ENCODE measurements at places on chromosomes 2 and 18.
A peak's percentile ranks its signal among the peaks of the same experiment; 100 is the strongest.

GRCh38 chr2:60168247-60168646 lies 385.2 kb downstream of the BCL11A start:
- no peak for DNase-seq

DNA sequence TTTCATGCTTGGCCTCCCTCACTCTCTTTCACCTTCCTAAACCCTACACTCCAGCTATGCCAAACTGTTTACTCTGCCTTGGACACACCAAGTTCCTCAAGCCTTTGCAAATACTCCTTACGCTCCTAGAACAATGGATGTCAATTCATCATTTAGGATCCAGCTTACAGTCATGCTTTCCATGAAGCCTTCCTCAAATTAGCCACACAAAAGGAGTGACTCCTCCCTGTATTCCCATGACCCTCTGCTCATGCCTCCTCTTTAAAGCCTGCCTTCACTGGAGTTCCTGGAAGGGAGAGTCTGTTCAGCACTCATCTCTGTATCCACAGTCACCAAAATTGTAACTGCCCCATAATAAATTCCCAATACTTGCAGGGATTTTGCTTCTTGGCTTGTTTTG lies 721 bp upstream of the EHD3 start:
- DNase-seq, result peak; percentile 20

DNA sequence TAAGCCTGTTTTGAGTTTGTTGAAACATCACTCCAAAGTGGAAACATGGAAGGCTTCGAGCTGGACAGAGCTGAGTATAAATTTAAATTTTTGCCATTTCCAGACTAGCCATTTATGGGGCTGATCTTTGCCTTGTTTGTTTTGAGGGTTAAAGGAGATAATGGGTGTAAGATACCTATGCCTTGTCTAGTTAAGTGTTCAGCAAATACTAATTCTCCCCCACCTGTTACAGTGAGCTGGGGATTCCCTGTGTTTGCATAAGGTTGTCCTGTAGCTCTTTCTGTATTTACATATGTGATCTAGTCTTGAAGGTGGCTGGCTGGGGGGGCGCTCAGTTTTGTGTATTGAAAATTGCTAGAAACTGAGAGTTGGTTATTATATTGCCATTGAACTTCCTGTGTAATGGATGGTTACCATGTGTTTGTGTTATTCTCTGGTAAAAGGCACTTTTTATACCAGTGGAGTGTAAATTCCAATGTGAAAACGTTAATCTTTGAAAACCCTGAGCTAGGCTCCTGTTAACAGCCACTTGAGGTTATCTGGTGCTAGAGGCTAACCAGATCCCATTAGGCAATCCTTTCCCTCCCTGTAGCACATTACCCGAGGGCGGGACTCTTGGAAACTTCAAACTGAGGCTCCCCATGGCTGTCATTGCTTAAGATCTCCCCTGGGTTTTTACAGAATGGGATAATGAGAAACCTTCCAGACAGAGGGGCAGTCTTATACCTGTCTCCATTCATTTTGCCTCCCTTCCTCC lies 26.7 kb downstream of the TANC1 start:
- DNase-seq, result peak; percentile 18

GRCh38 chr18:43040281-43040680 lies 75.2 kb downstream of the RIT2 start:
- no peak for DNase-seq

DNA sequence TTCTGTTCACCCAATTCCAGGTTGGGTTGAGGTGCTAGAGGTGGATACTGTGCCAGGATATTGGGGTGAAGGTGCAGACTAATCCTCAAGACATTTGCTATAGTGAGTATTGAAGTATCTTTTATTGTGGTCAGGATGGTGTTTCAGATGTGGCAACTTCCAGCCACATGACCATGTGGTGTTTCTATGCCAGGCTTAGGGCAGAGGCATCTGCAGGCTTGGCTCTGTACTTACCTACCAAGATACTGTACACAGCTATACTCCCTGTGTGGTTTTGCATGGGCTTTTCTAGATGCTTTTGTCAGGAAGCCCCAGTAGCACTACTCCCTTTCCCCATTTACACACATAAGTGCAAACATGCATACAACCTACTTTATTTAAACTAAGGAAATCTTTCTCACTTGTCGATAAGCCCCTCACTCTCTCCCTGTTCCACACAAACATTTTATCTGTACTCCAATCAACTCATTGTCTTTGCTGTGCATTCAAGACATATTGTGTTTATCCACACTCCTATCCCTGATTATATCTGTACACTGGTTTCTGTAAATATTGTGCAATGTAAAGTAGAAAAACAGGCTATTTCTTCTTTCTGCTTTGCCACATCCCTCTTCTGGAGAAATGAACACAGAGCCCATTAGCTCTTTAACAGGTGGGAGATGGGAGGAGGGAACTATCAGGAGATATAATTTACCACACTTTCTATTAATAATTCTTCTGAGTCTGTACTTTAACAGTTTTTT lies 12.3 kb downstream of the ARL6IP6 start:
- DNase-seq, result peak; percentile 30

- no peak for DNase-seq
Observed at GRCh38 chr2:27306136-27306535, 2.1 kb downstream of the UCN start.

GRCh38 chr18:63105636-63106316 lies 213.8 kb downstream of the BCL2 start:
- DNase-seq, result no peak

DNA sequence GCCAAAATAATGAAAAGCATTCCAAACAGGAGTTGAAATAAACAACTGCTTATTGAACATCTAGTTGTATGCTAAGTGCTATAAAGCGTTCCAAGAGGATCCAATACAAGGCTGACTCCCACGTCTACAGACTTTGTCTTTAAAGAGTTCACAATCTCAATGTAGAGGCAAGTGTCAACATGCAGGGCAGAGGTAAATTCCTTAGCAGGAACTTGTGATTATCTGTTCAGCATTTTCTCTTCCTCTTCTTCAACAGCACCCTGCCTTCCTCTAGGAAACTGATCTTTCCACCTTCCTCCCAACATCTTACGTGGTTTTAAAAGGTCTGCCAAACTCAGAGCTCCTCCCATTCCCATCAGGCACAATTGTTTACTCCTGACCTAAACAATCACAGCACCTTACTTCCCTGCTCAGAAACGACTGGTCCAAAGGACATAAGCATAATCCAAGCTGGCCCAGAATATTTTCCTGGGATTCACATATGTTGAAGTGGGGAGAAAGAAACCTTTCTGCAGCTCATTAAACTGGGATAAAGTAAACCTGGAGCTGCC lies 83.9 kb downstream of the ITSN2 start:
- DNase-seq, result no peak

DNA sequence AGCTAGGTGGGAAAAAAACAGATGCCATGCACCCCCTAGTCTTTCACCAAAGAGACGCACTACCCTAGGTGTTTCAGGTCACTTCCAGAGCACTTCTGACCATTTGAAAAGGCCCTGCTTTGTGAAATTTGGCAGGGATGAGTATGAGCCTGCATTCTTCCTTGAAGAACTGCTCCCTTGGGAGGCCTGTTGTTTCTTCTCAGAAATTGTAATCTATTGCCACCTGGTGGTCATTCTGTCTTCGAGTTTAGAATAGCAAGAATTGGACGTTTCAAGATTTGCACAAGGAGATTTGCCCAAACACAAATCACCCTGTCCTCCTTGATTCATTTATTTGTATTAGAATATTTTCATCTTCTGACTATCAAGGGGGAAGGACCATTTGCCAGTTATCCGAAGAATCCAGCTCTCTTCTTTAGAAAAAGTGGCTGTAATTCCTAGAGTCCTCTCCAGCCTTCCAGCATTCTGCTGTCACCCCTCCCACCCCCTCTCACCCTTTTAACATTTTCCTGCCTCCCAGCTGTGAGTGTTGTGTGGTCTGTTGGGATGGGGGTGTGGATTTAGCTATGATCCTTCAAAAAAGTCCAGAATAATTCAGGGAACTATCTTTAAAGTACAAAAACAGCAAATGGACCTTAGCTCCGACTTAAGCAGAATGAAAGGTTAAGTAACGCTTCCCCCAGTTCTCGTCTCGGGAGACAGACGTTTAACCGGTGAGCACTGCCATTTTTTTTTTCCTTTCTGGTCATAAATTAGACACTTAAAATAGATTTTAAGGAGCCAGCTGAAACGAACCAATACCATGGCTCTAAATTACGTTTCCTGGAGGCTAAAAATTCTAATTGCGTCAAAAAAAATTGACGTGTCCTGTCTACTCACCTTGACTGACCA lies 3.7 kb upstream of the GAD1 start:
- DNase-seq, result peak; percentile 96

DNA sequence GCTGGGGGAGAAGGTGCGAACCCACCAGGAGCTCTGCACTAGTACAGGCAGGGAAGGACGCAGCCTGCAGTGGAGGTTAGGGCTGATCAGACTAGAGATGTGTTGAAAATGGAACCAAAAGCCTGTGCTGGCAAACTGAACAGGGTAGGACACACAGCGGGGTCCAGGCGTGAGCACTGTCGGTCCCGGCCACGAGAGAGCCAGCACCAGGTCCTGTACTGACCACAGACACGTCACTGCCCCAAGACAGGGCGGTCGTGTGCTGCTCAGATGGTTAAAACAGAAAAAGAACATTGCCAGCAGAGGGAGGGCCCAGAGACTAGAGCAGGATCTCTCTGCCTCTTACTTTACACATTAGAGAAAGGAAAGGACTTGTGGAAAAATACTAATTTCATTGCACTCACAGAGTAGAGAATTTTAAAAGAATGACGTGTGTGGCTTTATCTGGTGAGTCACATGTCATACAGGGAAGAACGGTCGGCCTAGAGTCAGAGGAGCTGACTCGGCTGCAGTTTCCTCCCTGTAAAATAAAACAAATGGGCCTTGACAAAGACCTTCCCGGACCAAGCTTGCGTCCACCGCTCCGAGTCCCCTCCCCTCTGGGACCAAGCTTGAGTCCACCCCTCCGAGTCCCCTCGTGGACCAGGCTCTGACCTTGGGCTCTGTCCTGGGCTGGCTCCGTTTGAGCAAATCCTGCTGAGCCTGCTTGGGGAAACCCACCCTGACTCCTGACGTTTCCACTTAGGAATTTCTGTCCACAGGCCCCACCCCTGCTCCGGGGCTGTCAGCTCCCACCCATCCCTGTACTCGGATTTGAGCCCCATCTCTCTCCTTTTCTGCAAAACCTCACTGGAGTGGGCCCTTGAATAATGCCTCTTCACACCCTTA lies 16.7 kb upstream of the ADI1 start:
- peak; percentile 94 for DNase-seq

DNA sequence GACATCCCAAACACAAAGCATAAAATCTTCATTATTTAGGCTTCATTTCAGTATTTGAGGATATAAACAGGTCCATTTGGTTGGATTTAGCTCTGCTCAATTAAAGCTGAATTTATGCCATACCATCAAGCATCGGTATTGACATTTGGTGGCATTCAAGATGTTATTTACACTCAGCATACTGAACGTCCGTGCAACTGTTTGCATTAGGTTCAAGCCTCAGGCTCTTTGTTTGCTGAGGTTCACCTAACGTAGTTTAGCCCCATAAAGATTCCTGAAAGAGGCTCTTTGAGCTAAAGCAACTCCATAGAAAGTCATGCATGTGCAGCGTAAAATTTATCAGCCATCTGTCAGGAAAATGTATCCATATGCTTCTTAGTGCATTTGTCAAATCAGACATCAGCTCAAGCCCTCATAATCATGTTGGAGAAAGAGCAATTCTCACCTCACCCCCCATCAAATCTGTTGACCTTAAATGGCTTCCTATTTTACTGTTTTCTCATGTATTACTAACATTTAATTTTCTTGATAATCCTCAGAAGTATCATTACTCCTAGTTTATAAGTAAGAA lies 366.9 kb downstream of the EPHA4 start:
- no peak for DNase-seq

DNA sequence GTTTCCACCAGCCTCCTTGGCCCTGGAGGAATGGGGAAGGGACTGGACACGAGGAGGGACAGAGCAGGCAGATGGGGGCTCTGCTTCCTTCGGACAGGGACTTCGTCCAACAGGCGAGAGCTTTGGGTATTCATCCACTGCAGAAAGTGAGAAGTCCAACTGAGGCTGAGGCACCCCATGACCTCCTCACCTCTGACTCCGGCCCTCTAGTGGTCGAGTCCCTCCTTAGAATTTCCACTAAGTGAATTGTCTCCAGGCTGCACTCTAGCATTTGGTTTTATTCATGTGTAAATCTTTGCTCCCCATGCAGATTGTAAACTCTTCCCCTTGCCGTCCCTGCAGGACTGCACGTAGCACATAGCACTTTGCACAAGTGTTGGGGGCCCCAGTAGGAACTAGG lies 75.6 kb downstream of the TMEM247 start:
- no peak for DNase-seq

- peak; percentile 10 for DNase-seq
Observed at GRCh38 chr18:39345321-39345720, 1779.7 kb upstream of the CELF4 start.

DNA sequence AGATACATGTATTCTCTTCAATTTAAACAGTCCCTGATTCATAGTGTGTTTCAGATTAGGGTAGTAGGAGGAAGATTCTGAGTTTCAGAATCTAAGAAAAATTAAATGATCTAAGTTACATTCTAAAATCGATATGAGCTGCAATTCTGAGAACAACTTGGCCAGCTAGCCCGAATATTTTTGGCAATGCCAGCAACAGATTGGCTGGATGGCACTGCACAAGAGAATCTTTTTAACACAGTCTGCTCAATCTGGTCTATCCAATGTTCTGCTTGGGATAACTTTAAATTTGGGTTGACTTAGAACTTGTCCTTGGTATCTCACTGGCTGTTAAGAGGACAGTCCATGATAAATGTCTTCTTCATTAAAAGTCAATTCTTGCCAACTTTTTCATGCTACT lies 853.9 kb downstream of the NRXN1 start:
- no peak for DNase-seq

- DNase-seq, result peak; percentile 61
Observed at GRCh38 chr2:189163889-189164288, 15.7 kb downstream of the COL5A2 start.

DNA sequence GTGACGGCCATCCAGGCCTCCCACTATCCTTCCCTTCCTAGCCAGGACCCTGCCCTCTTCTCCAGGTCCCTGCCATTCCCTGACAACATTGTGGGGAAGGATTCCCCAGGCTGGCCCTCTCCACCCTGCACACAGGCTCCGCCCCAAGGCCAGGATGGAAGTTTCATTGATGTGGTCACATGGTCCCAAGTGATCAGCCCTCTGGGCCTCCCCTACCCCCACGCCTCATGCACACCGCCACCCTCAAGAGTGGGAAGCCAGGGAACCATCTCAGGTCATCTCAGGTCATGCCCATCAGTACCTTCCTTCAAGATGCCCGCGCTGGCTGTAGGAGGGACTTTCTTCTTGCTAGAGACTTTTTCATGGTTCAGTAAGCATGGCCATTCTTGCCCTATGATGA lies 514.8 kb upstream of the RAB6C start:
- no peak for DNase-seq

DNA sequence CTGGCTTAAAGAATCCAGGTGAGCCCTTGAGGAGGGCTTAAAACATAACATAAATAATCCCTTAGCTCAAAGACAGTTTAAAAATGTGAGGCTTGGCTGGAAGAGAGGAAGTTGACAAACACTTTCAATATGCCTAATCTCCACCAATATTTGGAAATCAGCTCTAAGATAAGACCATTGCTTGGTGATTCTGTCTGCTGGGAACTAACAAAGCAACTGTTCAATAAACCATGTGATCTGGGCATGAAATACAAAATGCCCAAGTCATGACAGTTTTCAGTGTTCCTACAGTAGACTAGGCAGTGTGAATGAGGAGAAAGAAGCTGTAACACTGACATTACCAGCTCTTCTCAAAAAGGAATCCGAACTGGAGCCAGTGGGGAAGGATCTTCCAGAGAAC lies 10.7 kb downstream of the MFF start:
- no peak for DNase-seq

Data from fibroblast of mammary gland (primary cell).